CD4-positive, CD25-positive, alpha-beta regulatory T cell (primary cell): ENCODE measurements at places on chromosomes 1 and 21.

- DNase-seq: no peak
Observed at GRCh38 chr1:99672530-99673213, 26.8 kb downstream of the PALMD start.

DNA sequence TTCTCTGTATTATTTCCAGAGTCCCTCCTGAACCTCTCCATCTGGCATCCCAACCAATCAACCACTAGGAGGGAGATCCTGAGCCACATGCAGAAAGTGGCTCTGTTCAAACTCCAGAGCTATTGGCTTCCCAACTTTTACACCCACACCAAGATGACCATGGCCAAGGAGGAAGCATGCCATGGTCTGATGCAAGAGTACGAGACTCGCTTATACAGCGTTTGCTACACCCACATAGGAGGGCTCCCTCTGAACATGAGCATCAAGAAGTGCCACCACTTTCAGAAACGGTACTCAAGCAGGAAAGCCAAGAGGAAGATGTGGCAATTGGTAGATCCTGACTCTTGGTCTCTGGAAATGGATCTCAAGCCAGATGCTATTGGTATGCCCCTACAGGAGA is 23.6 kb downstream of the RGSL1 start:
- DNase-seq: no peak

DNA sequence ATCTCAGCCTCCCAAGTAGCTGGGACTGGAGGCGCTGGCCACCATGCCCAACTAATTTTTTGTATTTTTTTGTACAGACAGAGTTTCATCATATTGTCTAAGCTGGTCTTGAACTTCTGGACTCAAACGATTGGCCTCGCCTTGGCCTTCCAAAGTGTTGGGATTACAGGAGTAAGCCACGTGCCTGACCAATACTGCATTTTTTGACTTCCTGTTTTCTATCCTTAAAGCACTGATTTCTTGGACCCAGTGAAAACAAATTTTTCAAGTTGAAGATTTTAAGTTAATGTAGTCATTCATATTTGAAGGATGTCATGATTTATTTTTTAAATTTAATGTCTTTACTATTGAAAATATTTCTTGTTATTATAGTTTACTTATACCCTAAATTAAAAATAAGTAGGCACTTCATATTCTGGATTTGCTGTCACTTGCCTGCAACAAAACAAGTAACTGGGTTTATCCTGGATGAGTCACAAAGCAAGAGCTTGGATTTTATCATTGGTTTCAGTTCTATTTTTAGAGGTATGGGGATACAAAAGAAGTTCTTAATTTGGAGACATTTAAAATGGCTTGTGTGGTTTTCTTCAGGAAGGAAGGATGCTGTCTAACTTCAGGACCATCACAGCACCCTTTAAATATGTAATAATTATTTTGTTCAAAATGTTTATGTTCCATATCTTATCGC is 2.2 kb upstream of the VPS45 start:
- DNase-seq: no peak

- no peak for DNase-seq
Observed at GRCh38 chr1:167237000-167237399, 16.3 kb downstream of the POU2F1 start.

DNA sequence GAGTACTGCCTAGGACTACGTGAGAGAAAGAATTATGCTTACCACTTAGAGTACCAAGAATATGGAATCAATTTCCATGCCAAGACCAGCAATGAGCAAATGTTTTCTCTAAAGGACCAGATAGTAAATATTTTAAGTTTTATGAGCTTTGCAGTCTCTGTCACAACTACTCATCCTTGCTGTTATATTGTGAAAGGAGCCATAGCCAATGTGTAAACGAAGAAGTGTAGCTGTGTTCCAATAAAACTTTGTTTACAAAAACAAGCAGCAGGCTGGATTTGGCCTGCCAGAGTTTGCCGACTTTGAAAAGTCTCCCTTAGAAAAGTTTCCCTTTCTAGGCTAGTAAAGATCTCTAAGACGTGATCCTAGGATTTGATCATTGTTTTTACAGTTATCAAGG is 128.8 kb downstream of the PDE4B start:
- DNase-seq: no peak

- no peak for DNase-seq
Observed at GRCh38 chr1:58358346-58358745, 188.2 kb downstream of the OMA1 start.

GRCh38 chr1:168958562-168959289 is 147.8 kb upstream of the ATP1B1 start:
- DNase-seq: no peak

GRCh38 chr1:177384461-177384860 is 213.7 kb downstream of the BRINP2 start:
- no peak for DNase-seq

- DNase-seq: no peak
Observed at GRCh38 chr1:148308832-148309458, 156.9 kb upstream of the NBPF11 start.

DNA sequence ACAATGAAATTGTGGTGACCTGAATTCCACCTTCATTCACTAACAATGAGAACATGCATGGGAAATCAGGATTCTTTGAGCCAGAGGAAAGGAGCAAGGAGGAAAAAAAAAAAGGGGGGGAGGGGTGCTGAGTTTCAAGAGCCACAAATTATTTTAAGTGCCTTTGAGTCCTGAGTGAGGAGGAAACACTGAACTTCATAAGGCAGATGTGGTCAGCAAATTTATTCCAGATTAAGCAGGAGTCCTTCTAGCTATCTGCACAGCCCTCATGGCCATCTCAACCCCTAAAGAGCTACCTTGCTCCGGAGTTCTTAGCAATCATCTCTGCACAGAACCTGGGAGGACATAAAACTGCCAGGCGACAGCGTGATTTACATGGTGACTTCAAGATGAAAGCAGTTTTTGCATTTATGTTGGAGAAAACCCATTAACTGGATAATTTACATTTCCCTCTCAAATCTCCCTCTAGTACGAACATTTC is 21.7 kb downstream of the ASTN1 start:
- DNase-seq: no peak

- DNase-seq: no peak
Observed at GRCh38 chr1:163410073-163410999, 88.6 kb downstream of the NUF2 start.

DNA sequence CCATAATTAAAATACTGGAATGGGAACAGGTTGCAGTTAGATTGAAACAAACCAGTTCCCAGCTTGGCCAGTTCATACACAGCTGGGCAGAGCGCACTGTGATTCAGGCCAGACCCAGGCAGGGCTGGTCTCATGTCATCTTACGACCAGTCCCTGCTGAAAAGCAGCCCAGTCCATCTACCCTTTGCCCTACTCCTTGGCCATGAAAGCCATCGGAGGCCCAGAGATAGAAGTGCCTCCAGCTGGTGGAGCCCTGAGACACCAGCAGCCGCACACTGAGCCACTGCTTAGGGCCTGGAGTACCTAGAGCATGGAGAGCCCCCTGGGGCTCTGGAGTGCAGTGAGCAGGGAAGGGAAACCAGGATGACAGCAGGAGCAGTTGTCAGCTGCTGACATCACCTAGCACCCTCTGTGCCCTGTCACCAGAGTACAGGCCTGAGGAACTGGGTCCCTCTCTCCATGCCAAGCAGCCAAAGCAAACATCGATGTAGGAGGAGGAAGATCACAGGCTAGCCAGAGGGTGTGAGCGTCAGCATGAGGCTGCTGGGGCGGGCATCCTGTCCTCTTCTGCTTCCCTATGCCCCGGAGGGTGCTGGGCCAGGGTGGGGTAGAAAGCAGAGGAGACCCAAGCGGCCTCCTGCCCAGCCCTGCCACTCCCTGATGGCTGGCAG is 34.2 kb upstream of the TMEM125 start:
- no peak for DNase-seq

- DNase-seq: no peak
Observed at GRCh38 chr1:201906336-201906735, 17.6 kb downstream of the SHISA4 start.

DNA sequence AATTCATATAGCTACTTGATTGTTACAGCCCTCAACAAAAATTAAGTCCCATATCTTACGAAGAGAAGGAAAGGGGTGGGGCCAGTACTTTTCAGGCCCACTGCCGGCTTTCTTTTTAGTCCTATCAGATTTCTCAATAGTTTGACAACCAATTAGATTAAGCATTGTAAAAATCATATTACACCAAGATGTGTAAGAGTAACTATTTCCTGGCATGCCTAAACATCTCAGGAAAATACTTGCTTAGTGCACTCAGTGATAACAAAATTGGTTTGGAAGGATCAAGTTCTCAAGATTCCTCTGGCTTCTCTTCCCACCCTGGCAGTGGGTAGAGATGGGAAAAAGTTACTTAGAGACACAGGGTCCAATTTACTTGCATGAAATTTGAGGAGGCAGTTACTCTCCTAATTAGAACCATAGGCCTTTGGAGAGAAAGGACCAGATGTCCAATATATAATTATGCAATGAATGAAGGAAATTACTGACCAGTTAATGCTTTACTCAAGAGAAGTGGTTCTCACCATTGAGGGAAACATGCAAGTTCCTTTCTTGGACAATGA is 30.1 kb downstream of the STPG1 start:
- no peak for DNase-seq
